ENCODE measurements at places on chromosomes 7 and 10. TPM values are rescaled to one million over a fixed set of nuclear protein-coding genes. Genes with fewer than 3 reads are reported as not detected.

THSD7A gene
- total RNA-seq = 0.22 TPM

ANKRD61 gene
- not detected for total RNA-seq

SCART1 gene
- total RNA-seq = 0.49 TPM

CTAGE4 gene
- 1.1 TPM for total RNA-seq

TAS2R3 gene
- 1.2 TPM for total RNA-seq

SKIDA1 gene
- 127 TPM for total RNA-seq

EPHB6 gene
- 4.8 TPM for total RNA-seq
